SW480 (cell line): ENCODE measurements at places on chromosomes 3 and 15.

GRCh38 chr15:41584636-41585126, 25.7 kb downstream of the TYRO3 start:
- no peak for DNase-seq

DNA sequence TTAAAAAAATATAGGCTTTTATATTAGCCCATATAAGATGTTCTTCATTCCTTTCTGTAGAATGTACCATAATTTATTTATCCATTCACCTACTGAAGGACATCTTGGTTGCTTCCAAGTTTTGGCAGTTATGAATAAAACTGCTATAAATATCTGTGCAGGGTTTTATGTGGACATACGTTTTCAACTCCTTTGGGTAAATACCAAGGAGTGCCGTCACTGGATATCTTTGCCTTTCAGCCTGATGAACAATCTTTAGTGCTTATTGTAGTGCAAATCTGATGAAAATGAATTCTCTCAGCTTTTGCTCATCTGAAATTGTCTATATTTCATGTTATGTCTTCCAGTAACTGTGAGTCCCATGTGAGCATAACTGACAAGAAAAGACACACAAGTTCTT, 26.6 kb upstream of the BLM start:
- DNase-seq, result no peak

DNA sequence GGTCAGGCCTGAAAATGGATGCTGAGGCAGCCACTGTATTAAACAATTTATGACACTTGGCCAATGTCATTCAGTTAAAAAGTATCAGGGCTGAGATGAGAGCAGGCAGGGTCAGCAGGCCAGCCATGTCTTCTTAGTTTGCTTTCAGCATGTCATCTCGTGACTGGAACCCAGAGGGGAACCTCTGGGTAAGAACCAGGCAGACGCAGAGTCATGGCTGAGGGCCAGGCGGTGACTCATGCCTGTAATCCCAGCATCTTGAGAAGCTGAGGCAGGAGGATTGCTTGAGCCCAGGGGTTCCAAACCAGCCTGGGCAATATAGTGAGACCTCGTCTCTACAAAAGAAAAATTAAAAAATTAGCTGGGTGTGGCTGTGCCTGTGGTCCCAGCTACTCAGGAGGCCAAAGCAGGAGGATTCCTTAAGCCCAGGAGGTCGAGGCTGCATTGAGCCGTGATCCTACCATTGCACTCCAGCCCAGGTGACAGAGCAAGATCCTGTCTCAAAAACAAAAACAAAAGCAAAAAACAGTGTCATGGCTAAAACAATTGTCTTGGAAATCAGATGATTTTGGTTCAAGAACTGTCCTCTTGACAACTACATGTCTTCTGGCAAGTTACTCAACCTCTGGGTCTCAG, 11.7 kb downstream of the BCL2L10 start:
- no peak for DNase-seq

- DNase-seq, result no peak
These were observed 24.8 kb downstream of the TYRO3 start for GRCh38 chr15:41583795-41584194.

- DNase-seq, result no peak
These were observed 891 bp downstream of the NXPE3 start for GRCh38 chr3:101779822-101780381.

GRCh38 chr15:41417418-41418195, 712 bp downstream of the RTF1 start:
- peak; percentile 16 for DNase-seq

DNA sequence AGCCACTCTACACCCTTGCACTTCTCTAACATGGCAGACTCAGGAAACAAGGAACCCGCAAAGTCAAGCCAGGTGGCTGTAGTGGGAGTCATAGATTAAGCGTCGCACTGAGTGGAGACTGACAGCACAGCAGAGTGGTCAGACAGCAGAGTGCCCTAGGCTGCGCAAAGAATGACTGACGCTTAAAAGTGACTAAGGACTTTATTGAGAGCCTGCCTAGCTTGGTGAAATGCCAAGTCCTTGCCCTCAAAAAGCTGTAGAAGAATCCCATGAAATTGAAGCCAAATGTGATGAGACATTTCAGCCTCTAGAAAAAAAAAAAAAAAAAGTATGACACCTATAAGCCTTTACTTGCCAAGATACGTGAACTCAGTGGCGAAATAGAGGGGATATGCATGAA, 30.2 kb downstream of the NCEH1 start:
- DNase-seq, result no peak

DNA sequence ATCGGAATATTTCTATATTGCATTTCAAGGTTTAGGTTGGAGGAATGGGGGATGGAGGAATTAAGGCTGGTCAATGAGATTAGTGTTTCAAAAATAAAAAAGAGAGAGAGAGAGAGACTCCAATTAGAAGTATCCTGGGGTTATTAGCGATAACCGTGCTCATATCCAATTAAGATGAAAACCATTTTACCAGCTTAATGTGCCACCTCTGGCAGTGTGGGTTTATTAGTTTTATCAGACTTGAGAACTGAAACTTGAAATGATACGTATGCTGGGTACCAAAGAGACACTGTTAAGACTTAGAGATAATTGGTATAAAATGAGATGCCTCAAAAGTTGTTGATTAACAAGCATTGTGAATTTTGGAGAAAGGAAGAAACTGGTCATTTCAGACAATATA, 251.5 kb upstream of the NR2F2 start:
- no peak for DNase-seq
